SHP77 treated with DMSO at 0.1 percent for 48 hours (cell line): ENCODE measurements at places on chromosomes 3 and 15.

DNA sequence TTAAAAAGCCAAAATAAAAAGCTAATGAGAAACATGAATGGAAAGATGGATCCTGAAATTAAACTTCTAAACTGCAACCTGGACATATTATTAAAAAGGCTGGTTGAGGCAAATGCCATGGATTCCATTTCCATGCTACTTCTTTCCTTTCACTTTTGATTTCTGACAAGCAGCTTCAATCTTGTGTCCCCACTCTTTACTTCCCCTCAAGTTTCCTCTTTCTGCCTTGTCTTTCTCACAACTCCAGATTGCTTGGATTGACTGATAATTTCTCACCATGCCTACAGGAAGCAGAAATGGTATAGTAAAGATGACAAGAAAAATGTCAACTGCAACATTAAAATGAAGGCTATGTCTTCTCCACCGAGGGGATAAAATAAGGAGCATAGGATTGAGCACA, 1136.7 kb downstream of the TUSC7 start:
- DNase-seq, result no peak

DNA sequence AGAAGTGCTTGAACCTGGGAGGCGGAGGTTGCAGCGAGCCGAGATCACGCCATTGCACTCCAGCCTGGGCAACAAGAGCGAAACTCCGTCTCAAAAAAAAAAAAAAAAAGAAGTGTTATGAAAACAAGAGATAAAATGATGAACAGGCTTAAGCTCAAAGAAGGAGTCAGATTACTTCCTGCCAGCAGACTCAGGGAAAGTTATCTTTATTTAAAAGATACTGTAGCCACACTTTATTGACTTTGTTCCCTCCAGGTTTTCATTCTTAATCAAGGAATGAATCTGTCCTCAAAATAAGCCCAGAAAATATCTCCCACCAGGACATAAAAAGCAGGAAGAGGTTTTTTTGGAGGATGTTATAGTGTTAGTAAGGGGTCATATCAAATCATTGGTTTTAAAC, 176.5 kb upstream of the KCNMB2 start:
- DNase-seq, result no peak

DNA sequence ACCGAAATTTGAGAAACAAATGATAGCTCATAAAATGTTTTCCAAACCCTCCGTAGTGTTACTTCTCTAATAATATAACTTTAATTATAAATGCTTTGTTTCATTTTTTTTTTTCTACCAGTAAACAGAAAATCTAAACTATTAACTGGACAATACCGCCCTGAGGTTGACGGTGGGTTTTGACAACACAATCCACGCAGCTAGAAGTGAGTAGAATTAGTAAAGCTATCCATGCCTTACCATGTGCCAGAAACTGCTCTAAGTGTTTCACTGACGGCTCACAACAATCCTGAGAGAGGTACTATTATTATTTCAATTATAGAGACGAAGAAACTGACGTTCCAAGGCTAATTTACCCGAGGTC, 410 bp downstream of the NDUFAF1 start:
- no peak for DNase-seq

- peak; percentile 50 for DNase-seq
Measured at GRCh38 chr3:120622870-120623726, 27.0 kb downstream of the NDUFB4 start.

DNA sequence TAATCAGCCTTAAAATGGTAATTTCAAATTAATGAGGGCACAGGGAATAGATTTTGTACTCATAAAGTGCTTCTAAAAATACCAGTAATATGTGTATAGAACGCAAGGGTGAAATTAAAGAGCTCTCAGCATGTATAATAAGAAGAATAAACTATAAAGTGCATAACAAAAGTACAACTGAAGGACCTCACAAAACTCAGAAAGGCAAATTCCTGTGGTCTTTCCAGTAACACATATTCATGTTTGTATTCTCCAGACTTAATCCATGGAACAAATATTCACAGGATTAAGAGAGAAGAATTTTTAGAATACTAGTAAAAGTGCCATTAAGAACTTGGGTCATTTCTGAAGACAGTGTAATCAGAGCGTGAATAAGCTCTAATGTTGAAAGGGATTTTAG, 646.3 kb downstream of the CADM2 start:
- DNase-seq, result no peak

DNA sequence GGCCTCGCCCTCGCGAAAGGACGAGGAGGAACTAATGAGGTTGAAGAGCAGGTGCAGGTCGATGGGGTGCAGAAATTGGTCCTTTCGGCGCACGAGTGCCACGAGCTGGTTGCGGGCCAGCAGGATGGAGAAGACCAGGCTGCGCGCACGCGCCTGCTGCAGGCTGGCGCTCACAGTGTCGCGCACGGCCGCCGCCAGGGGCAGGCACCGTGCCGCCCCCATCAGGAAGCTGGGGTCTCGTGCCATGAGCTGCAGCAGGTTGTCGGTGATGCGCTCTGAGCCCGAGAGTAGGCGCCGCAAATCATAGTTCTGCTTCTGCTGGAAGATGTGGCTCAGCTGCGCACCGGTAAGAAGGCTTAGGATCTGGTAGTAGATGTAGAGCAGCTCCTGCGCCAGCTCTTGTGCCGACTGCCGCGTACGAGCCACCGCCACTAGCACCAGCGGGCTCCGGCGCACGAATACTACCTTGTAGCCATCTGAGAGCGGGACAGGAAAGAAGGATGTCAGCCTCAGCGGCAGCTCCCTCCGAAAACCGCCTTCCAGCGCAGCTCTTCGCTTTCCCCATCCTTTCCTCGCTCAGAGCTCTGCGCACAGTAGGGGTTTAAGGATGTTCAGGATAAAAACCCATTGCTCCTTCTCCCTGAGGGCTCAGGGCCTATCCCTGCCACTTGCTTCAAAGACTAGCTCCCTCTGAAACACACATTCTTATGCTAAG, 6.9 kb upstream of the MST1R start:
- DNase-seq, result no peak
